ENCODE measurements at places on chromosomes 2 and 18.

- DNase-seq, result no peak
These were observed 67.7 kb downstream of the NCK2 start for GRCh38 chr2:105812180-105813044.

GRCh38 chr2:85584857-85585780, 888 bp downstream of the VAMP5 start:
- no peak for DNase-seq

DNA sequence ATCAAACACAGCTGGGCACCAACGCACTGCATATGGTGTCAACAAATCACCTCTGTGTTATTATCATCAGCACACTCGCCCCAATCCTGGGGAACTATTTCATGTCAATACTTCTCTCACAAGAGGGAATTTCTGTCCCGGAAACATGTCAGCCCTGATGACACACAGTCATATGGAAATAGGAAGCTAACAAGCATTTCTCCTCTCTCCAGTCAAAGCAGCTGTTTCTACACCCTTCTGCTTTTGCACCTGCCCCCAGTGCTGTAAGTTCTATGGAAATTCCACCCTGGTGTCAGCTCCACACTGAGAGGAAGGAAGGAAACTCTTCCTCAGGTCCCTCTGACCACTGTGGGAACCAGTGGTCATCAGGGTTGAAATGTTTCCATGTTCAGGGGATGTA, 447.6 kb upstream of the ID2 start:
- peak; percentile 19 for DNase-seq

- DNase-seq, result peak; percentile 45
These were observed 468 bp downstream of the PIKFYVE start for GRCh38 chr2:208266553-208266893.

GRCh38 chr18:43484710-43485109, 207.4 kb upstream of the SYT4 start:
- no peak for DNase-seq

GRCh38 chr2:172409042-172409441, 18.3 kb upstream of the ITGA6 start:
- DNase-seq, result no peak

- DNase-seq, result no peak
These were observed 686 bp downstream of the HNMT start for GRCh38 chr2:137964859-137965459.

DNA sequence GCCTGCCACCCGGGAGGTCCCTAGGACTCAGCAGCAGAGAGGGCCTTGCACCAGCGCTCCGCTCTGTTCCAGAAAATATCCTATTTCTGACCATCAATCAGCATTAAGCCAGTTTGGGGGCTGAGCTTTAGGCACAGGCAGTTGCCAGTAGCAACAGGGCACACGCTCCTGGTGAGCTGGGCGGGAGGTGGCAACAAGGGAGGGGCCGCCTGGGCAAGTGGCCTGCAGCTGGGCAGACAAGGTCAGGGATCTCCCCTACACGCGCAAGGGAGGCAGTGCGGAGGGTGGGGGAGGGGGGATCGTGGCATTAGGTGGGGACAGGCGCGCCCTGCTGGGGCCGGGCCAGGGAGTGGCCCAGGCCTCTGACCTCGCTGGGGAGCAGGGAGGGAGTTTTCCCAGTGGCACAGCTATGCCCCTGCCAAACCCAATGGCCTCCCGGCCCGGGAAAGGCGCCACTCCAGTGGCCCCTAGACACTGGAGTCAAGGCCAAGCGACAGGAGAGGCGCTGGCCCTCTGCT, 302.8 kb downstream of the NCKAP5 start:
- no peak for DNase-seq

- peak; percentile 32 for DNase-seq
These were observed 860 bp upstream of the KCNJ3 start for GRCh38 chr2:154697418-154698252.

GRCh38 chr2:241355983-241356870, at the start of gene FARP2:
Gene FARP2 (plus strand): TSS chr2:241356285. CDS start chr2:241373108, 16,823 bp downstream.
- DNase-seq, result peak; percentile 84

DNA sequence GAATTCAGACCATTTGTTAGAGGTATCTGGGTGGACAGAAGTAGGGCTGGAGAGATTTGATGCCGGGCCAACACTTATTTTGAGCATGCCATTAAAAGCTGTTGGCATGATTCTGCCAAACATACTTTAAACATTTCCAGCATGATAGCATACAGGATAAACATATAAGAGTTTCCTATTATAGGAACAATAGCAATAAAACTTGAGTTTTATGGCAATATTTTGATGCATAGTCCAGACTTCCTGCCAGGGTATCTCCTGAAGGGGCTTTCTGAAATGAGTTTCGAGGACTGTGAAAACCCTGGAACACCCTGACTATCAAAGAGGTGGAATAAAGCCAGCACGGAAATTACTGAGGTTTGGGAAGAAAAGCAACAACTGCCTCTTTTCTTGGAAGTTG, 1398.0 kb upstream of the NXPH2 start:
- DNase-seq, result no peak

- peak; percentile 84 for DNase-seq
These were observed 68.1 kb upstream of the CSRNP3 start for GRCh38 chr2:165401285-165401852.

GRCh38 chr2:44351088-44351487, 10.2 kb downstream of the PREPL start:
- no peak for DNase-seq
